ENCODE measurements at places on chromosomes 16 and 17.

DNA sequence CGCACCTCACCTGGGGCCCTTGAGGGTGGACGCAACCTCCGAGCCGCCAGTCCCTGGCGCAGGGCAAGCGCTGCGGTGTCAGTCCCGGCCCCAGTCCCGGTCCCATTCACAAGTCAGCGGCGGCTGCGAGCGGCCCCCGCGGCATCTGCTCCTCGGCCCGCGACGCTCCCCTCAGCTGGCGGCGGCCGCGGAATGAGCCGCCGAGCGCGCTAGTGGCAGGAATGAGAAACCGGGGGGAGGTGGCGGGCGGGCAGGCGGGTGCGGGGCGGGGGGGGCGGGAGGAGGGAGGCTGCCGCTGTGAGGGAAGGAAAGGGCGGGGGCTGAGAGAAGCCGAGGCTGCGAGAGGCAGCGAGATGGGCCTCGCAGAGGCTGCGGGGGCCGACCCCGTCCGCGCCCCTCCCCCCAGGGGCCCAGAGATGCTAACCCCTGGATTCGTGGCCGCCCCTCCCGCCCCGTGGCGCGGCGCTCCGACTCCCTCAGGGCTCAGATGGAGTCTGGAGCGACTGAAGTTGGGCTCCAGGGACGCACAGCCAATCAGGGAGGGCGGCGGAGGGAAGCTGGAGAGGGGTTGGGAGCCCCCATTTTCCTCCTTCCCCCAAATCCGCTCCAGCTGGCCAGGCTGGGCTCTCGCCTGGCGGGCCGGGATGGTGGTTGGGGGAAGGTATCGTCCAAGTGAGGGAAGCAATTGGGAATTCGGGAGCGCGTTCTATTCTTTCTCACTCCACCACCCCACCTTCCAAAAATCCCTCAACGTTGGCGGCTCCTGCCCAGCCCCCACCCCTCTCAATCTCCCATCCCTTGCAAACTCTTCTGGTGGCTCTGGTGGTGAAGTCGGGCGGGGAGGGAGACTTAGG, at the start of gene CDH11:
Gene CDH11, minus strand, starts transcription at position 194 of the 854 bp plus-strand sequence. CDS start 117,194 bp downstream, outside the sequence.
- no peak for DNase-seq

- peak; percentile 62 for DNase-seq
Observed at GRCh38 chr16:31876951-31877828, 3.6 kb downstream of the ZNF267 start.

GRCh38 chr17:18059283-18059682, 20.1 kb downstream of the GID4 start:
- no peak for DNase-seq

DNA sequence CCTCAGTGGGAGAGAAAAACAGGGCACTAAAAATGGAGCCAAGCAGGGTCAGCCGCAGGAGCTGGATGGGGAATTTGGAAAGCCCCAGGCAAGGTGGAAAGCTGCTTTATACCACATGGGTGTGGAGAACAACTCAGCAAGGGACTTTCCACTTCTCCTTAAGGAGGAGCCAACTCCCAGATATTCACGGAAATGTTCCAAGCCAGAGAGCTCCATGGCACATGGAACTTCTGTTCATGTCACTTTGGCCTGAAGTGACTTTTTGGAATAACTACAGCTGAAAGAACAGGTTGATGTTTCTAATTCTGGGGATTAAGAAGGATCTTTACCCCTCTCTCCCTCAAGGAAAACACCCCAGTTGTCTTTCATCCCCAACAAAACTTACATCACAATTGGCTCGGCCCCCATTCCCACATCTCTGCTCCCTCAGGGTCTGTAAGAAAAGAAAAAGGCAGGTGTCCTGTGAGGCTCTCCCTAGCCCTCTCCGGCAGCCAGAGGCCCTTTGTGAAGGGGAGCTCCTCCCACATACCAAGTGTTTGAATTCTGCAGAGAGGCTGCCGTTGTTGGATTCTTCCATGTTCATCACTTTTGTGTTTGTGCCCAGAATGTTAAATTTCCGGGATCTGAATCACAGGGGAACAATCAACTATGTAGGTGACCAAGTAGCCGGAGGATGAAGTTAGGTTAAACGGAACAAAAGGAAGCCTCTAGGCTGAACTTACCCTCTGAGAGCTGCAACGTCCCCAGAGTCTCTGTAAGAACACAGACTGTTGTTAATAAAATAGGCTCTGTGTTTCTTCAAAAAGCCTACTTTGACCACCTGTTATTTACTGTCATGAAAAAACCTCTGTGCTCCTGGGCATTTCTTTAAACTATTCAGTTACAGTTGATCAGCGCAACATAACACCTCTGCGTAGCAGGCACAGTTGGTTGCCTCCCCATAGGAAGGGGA, 41.0 kb downstream of the STAT5A start:
- DNase-seq, result no peak

GRCh38 chr17:28975646-28976045, 24.3 kb upstream of the PHF12 start:
- DNase-seq, result no peak

GRCh38 chr17:59277031-59277430, 54.4 kb upstream of the YPEL2 start:
- DNase-seq, result no peak

DNA sequence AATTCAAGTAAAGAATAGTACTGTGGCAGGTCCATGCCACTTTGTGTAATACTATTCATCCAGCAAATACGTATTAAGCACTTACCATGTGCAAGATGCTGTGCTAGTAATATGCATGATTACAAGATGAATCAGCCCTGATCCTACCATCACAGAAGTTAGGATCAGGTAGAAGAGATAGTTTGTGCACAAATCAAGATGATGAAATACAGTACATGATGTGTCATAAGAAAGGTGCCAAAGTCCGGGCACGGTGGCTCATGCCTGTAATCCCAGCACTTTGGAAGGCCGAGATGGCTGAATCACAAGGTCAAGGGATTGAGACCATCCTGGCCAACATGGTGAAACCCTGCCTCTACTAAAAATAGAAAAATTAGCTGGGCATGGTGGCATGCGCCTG, 10.9 kb downstream of the COG4 start:
- no peak for DNase-seq

DNA sequence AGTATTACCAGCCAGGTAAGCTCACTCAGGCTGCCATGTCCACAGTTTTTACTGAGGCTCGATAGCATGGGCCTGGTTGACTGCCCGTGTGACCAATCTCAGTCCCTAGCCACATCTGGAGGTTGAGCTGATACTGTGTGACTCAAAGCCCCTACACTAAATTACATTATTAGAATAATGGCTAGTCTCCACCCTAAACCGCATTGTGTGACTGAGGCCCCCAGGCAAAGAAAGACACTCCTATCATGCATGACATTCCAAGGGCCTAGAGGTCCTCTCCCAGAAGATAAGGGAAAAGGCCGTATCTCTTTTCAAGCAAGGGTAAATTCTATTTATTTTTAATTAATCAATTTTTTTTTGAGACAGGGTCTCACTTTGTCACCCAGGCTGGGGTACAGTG, 505.3 kb downstream of the HAPSTR1 start:
- DNase-seq, result no peak

DNA sequence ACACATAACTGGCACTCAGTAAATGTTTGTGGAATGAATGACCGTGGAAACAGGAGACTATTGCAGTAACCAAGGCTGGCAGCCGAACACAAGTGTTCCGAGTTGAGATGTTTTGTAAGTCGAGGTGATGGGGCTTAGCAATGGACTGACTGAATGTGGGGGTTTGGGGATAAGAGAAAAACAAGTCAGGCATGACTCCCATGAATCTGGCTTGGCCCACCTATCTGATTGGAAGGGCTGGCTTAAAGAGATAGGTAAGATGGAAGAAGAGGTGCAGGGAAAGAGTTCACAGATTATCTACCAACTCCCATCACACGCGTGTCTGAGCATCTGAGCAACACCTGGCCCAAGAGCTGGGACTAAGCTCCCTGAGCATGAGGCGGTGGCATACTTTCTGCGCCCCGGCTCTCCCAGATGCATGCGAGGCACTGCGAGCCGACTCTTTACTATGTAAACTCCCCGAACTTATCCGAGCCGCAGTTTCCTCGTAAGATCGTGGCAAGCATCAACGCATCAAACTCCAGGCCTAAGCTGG, 539 bp downstream of the IFT20 start:
- no peak for DNase-seq

- DNase-seq, result no peak
Observed at GRCh38 chr17:49196520-49196919, 13.9 kb downstream of the GNGT2 start.

DNA sequence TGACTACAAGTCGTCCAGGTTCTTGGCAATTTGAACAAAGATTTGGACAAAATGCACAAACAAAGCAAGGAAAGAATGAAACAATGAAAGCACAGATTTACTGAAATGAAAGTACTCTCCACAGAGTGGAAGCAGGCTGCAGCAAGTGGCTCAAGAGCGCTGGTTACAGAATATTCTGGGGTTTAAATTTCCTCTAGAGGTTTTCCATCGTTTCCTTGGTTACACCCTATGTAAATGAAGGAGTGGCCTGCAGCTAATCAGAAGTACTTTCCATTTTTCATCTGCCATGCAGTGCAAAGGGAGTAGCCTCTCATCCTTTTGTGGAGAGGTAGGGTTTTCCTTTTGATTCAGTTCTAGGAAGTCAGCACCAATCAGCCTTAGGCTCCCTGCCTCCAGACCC, 11.8 kb downstream of the STXBP4 start:
- no peak for DNase-seq

DNA sequence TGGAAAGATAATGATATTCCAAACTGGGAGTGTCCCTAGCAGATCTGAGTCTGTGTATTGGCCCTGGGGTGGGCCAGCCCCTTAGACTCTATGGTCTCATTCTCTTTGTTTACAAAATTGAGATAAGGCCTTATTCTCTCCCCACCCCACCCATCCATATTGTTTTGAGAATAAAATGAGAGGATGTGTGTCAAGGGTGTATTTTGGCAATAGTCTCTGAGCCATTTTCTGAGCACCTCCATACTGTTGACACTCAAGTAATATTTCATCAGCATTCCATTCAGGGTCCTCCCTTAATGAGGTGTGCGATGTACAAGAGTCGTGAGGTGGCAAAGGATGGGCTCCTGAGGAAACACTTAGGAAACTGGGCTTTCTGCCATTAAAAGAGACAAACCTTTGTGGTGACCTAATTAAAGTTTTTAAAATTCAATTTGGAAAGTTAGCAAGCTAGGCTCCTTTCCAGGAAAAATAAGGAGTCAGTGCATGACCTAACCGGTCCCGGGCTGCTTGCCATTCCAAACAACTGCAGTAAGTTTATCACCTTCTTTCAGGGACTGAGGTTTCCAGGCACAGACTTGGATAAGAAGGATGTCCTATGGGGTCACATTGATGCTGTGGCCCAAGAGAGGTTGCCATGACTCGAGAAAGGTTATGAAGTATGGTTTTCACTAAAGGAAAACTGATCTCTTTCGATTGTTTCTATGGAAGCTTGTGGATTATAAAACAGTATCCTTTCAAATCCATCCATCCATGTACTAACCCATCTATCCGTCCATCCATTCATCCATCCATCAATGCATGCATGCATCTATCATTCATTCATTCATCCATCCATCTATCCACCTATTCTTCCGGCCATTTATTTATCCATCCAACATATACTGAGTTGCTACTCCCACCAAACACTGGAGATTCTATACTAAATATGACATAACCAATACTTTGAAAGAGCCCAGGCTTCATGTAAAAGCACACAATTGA, 443.3 kb downstream of the UTP18 start:
- no peak for DNase-seq

DNA sequence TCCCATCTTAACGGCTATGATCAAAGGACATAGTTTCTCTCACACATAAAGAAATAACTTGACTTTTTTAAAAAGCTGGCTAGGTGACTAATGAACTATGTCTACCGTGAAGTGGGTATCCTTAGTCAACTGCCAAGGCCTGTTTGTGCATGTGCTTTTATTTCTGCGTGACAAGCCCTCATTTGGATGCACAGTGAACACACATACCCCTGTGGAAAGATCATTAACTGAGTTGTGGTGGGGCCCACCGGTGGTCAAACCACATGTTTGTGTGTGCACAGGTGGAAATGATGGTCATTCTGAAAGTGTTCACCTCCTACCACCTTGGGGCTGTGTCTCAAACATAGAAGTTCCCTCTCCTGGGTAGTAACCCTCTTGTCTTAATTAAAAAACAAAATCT, 256.1 kb upstream of the SALL1 start:
- DNase-seq, result no peak

- DNase-seq, result no peak
Observed at GRCh38 chr17:58595194-58595792, 80.9 kb upstream of the MTMR4 start.

DNA sequence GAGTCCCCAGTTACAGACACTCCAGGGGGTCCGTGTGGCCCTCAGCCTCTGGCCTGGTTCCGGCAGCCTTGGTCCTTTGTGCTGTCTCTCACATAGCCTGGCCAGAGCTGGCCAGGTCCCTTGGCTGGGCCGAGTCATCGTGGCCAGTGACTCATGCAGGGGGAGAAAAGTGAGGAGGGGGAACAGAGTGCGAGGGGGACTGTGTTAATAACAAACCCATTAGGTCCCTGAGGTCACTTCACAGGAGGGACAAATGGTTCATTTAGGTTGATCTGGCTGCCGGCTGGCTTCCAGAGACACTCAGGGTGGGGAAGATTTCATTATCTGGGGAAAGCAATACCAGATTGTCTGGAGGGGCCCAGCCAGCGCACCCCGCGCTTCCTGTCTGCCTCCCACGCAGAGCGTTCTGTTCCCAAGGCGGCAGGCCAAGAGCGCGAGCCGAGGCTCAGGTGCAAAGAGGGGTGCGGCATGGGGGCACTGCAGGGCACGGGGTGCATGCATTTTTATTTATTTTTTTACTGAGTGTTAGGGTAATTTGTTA, 223.1 kb downstream of the SEC14L1 start:
- DNase-seq, result no peak

DNA sequence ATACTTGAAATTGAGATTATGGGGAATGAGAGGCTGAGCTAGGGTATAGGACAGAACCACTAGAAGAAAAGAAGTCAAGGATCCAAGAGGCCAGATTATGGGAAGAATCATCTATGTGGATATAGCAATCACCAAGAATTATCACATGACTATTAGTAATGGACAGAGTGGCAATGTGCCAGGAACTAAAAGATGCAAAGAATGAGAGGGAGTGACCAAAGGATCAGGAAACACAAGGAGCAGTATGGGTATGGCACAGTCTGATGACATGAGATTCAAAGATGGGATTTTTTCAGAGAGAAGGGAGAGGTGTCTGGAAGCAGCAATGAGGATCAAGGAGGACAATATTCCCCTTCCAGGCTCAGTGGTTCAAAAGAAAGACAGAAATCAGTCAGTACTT, 212.2 kb downstream of the AATF start:
- DNase-seq, result no peak

DNA sequence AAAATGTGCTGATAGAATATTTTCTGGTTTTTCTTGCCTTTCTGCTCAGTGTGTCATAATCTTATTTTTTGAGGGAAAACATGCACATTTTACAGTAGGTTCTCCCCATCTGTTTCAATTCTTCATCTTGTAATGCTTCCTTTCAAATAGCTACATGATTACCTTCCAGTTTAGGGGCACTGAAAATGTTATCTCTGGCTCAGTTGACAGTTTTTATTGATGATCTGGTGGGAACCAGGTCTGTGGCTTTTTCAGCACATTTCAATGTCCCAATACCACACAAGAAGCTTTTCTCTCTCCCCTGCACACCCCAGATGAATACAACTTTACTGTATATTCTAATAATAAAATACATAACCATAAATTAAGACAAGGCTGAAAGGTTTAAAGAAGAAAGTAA, 36.5 kb downstream of the FTO start:
- no peak for DNase-seq
